ENCODE measurements at places on chromosomes 16 and 17.

- no peak for DNase-seq
Observed at GRCh38 chr17:16282522-16282921, 65.5 kb downstream of the PIGL start.

DNA sequence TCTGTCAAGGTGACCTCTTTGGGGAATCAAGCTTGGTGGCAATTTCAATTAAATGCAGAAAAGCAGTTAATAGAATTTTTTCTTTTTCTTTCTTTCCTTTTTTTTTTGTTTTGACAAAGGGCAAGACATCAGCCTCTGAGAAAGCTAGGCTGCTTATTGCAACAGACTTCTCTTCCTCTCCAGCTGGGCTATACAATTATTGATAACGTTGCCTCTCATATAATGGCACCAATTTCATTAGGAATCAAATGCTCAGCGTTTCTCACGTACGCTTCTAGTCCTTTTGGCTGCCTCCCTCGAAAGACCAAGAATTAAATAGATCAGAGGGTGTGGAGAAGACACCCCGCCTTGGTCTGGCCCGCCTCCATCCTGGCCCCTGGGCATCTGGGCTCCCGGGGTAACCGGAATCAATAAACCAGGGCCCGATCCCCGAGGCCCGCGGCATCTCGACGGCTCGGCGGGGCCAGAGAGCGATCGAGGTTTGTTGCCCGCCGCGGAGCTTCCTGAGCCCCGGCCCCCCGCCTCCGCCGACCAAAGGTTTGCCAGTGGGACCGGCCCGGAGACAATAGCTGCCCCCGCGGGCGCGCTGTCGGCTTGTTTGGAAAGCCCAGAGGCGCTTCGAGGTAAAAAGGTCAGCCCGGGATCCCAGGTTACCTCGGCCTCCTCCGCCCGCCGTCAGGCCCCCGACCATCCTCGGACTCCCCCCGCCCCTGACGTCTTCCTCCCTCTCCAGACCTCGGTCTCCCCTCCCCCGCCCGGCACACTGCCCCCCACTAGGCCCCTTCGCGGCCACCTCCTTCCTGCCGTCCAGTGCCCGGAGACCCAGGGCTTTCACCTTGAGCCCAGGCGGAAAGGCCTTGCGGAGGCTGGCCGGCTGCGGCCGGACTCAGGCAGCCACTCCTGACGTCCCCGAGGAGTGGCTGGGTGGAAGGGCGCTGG is 3.9 kb downstream of the HOXB1 start:
- no peak for DNase-seq

GRCh38 chr16:17970816-17971331 is 365.7 kb downstream of the NPIPA8 start:
- no peak for DNase-seq

- DNase-seq: no peak
Observed at GRCh38 chr17:47735139-47735464, 2.1 kb downstream of the TBX21 start.

GRCh38 chr17:977166-977565 is 2.4 kb downstream of the NXN start:
- DNase-seq: no peak

DNA sequence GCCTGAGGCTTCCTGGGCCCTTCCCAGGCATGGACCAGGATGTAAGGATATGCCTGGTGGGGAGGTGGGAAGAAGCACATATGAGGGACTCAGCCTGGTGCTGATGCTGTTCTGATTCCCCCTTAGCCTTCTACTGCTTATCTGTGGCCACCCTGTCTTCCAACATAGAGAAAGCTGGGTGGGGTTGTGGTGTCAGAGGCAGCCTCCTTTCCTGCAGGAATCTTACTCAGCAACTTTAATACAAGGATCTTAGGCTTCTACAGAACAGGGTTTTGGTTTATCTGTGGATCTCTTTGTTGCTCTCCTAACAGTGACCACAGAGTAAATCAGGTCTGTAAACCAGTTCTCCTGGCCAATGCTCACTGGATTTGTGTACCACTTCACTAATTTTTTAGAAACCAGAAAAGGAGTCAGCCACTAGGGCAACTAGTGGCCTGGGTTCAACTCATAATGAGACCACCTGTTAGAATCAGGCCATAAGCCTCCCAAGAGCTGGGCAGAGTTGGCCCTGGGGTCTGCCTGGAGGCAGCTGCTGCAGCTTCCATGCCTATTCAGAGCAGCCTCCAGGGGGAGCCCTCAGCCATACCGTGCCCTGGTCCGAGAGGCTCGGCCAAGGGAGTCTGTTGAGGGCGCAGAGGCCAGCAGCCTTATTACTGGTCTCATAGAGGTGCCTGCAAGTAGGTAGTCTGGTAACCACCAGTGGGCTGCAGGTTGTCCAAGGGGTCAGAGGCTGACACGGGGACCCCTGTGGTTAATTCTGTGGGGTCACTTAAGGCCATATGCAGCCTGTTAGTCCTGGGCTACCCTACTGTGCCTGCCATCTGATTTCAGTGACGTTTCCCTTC is 7.1 kb downstream of the HAS3 start:
- DNase-seq: no peak

DNA sequence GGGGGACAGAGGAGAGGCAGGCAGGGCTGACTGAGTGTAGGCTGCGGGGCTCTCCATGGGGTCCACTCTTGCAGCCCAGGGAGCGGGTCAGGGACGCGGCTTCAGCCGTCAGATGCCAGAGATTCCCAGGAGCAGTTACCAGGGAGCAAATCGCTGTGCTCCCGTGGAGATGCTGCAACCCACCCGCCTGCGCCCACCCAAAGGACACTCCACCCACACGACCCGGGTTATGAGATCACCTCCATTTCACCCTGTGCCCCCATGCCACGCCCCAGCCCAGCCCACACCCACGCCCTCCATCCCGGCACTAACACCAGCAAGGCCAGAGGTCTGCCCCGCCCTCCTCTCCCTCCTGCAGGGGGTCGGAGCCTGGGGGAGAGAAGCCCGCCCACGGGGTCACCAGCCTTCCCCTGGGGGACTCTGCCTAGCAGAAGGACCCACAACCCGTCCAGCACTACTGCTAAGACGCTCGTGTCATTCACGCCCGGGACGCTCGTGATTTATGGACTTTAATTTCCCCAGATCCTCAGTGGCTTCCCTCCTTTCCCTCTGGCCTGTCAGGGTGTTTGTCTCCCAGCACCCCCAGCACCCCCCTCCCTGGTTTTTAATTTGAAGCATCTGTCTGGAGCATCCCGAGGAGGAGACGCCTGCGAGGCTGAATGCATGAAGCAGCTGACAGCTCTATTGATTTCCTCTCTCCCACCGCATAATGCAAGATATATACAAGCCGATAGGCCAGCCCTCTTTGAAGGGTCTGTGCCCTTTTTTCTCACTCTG is 6.7 kb upstream of the RPL38 start:
- no peak for DNase-seq

DNA sequence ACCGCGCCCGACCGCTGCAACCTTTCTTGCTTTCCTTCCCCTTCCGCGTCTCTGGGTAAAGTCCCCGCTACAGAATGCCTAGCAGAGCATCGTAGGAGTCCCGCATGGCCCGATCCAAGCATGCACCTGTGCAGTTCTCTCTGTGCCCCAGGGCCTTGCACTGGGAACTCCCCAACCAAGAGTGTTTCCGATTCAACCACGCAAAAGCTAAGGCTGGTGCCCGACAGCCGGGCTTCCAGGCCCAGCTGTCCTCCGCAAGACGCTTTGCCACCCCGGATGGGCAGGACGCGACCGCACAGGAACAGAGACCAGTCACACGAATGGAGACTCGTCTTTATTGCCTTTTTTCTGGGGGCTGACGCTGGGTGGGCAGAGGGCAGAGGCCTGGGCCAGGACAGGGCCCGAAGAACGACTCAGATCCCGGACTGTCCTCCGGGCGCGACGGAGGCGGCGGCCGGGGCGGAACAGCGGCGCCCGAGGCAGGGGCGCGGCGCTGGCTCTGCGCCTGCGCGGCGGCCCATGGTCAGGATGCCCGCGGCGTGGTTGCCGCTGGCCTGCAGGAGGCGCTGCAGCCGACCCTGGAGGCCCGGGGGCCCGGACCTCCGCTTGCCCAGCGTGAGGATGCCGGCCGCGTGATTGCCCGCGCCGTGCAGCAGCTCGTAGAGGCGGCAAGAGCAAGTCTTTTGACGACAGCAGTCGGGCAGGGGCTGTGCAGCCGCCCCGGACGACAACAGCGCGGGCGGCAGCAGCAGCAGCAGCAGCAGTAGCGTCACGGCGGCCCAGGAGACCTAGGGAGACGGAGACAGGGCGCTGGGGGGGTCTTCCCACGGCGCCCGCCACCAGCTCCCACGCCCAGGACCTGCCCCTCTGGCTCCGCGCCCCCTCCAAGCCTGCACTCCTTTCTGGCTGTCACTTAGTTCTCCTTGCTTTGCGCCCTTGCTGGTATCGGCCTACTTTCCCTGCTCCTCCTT is 1.2 kb downstream of the HCRT start:
- DNase-seq: peak; percentile 40

DNA sequence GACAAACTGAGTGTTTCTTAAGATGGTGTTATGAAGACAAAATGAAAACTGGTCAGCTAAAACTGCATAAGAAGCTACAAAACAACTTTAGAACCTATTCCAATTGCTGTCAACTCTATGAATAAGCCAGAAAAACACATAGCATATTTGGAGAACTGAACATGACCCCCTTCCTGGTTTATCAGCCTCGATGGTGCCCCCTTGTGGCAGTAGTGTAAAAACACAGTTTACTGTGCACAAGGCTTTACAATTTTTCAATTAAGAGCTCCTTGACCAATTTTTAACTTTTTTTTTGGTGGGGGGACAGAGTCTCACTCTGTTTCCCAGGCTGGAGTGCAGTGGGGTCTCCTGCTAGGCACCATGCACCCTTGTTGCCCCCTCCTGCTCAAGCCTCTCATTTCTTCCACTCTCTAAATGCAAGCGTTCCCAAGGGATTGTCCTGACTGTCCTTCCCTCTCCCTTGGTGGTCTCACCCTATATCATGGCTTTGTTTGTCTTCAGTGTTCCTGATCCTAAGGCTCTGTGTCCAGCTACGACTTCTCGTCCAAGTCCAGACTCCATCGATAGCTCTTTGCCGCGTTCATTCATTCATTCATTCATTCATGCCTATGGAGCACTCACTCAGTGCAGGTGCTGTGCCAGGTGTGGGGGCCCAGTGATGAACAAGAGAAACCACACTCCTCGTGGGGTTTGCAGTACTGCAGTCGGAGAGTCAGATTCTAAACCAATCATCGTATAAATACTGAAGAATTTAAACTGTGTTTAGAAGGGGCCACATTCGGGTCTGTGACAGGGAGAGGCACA is 7.5 kb downstream of the EIF1 start:
- DNase-seq: peak; percentile 68

DNA sequence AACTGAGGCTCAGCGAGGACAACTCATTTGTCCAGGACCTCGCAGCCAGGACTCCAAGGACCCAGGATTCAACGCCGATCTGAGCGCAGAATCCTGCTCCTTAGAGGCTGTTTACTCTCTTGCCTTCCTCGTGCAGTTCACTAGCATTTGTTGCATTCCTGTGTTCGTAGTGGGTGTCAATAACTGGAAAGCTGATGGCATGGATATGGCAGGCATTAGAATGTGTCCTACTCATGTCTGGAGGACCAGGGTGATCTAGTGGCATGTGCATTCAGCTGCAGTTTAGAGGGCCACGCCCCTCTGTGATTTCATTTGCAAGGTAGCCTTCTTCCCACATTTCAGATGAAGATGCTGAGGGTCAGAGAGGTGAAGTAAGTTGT is 510 bp downstream of the CRISPLD2 start:
- no peak for DNase-seq

GRCh38 chr17:5429191-5429887 is 9.4 kb downstream of the RPAIN start:
- no peak for DNase-seq

DNA sequence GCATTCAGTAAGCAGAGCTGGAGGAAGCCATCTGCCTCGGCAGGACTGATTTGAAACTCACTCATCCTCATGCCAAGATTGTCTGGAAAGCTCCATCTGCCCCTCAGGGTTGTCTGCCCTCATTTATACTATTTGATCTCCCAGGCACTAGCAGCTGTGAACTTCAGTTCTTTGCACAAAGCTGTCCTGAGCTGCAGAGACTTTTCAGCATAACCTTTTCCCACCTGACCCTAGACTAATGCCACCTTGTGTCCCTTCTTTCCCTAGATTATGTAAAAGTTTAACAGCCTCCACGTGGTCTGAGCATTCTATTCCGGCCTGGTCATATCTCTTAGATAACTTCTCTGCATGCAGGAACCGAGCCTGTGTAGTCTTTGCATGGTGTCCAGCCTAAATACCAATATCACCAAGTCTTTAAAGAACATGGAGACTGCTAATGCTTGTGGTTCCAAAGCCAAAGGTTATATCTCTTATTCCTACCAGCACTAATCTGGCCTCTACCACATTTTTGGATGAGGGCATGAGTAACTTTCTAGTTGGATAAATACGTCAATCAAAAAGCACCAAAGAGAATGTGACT is 29.1 kb downstream of the STAT5A start:
- DNase-seq: no peak

DNA sequence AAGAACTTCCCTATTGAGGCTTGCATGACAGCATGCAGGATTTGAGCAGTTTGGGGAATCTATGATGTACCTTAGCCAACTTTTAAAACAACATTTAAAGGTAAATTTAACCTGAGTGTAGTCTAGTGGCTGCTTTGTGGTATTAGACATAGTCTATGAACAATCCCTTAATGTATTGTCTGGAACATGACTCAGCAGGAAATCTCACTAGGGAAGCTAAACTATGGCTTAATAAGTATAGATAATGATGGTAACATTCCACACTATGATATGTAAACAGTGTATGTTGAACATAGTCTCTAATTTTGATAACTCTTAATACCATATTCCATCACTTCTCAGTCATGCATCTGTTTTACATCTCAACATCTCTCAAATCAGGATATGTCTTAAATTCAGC is 52.1 kb upstream of the SLC12A3 start:
- no peak for DNase-seq

DNA sequence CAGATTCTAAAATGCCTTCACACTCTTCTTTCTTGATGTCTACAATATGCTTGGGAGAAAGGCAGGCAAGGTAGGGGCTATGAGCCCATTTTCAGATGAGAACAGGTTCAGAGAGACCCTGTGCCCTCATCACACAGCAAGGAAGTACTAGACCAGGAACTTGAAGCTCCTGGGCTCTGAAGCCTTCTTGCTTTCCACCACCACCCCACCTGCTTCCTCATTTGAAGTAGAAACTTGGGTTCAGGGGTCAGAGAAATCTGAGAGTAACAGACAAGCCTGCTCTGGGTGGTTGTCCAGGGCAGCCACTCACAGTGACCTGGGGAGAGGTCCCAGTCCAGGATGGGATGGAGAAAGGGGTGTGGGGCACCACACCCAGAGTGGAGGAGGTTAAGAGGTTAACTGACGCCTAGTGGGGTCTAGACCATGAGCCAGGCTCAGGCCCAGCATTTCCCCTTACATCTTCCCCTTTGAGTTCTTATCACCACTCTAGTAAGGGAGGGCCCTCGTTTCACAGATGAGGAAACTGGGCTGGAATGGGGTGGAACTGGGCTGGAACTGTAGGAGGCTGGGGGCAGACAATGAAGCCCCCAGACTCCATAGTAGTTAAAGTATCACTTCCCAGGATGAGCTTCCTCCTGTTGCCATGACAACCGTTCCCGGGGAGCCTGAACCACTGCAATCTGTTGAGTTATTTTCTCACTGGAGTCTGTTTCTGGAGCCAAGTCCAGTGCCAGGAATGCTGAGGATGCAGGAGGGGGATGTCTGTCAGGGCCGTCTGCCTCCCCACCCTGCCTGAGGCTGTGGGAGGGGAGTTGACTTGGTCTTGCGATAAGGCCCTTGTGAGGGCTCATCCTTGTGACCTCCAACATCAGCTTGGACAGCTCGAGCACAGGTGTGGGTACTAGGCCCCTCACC is 16.2 kb upstream of the PHF12 start:
- no peak for DNase-seq

GRCh38 chr16:84281074-84281473 is 13.6 kb upstream of the WFDC1 start:
- no peak for DNase-seq

- no peak for DNase-seq
Observed at GRCh38 chr17:73516431-73516830, 127.8 kb downstream of the SDK2 start.
